ENCODE measurements at places on chromosomes 2 and 18.

DNA sequence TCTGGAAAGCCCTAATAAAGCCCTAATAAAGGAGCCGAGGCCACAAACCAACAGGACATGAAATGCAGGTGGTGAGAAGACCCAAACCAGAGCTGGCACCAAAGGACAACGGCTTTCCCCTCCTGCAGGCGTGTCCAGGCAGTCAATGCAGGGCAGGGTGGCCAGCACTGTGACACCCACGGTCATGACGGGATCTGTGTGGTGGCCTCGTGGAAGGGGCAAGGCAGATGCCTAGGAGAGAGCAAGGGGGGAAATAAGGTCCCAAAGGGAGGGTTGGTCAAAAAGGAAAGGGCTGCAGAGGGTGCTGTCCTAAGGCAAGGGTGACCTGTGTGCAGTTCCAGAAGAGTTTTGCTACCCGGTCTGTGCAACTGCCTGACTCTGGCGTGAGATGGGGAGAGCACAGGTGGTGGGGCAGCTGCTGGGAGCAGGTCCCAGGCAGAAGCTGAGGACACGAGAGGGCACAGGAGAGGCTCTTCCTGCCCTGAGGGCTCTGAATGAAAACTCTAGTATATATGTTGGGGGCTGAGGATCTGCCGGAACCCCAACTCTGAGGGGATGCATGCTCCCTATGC is 156.7 kb downstream of the TPO start:
- no peak for DNase-seq

DNA sequence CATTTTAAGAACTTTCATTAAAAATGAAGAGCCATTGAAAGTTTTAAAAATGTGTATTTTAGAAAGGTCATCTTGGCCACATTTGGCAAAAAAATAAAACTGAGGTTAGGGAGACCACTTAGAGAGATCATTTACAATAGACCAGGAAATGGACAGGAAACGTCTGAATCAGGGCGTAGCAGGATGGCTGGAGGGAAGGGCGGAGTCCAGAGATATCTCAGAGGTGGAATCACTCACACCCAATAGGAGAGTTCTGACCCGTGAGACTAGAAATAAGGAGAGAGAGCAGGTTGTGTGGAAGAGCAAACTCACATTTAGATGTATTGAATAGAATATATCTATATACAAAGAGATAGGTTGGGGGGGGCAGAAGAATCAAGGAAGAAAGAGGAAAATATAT is 373.4 kb downstream of the METTL4 start:
- DNase-seq: no peak

GRCh38 chr18:30748541-30748940 is 294.0 kb downstream of the DSC3 start:
- no peak for DNase-seq

GRCh38 chr2:136246086-136246669 is 128.2 kb upstream of the CXCR4 start:
- DNase-seq: no peak

GRCh38 chr2:60365556-60365955 is 187.9 kb downstream of the BCL11A start:
- no peak for DNase-seq

GRCh38 chr18:44626236-44626635 is 54.5 kb upstream of the SETBP1 start:
- no peak for DNase-seq

DNA sequence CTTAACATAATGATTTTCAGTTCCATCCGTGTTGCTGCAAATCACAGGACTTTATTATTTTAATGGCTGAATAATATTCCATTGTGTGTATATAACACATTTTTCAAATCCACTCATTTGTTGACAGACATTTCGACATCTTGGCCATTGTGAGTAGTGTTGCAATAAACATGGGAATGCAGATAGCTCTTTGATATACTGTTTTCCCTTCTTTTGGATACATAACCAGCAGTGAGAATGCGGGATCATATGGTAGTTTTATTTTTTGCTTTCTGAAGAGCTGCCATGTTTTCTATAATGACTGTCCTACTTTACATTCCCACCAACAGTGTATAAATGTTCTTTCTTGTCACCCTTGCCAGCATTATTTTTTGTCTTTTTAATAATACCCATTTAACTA is 420.3 kb upstream of the CHAC2 start:
- DNase-seq: no peak

DNA sequence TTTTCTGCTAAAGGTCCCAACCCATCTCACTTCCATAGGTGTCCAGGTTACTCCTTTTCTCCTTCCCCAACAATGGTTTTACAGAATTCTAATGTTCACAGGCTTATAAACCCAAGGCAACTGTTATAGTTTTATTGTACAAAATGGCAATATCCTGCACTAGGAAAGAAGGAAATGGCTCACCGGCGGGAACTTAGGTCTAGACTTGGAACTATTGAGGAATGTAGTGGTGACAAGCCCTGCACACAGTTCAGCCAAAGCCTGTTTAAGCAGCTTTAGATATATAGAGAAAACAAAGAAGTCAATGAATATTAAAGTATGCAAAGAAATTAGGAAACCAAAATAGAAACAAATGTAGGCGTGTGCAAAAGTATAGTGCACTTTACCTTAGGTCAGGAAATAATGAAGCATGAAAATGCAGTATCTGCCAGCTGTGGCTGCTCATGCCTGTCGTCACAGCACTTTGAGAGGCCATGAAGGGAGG is 22.7 kb upstream of the KCNG3 start:
- DNase-seq: no peak

DNA sequence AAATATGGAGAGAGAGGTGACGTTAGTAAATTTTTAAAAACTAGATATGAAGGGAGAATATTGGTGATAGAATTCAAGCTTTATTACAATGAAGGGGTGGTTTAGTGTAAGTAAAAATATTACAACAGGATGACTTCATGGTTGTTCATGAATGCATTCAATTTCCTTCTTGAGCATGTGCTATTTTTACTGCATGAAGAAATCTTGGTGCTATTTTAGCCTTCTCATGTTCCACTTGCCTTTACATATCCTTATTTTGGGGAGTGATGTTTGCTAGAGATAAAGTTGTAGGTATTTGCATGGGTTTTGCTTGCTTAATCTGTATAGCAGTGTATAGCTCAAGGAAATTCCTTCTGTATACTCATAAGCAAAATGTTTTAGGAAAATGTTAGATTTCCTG is 195.0 kb upstream of the MMADHC start:
- no peak for DNase-seq

- DNase-seq: no peak
Observed at GRCh38 chr2:37276291-37276690, 44.8 kb downstream of the NDUFAF7 start.

- DNase-seq: no peak
Observed at GRCh38 chr2:236632295-236633218, 62.9 kb downstream of the ACKR3 start.

GRCh38 chr2:236178890-236179235 is 10.7 kb upstream of the GBX2 start:
- no peak for DNase-seq

GRCh38 chr2:197216361-197216979 is 94.1 kb downstream of the ANKRD44 start:
- DNase-seq: peak; percentile 36

DNA sequence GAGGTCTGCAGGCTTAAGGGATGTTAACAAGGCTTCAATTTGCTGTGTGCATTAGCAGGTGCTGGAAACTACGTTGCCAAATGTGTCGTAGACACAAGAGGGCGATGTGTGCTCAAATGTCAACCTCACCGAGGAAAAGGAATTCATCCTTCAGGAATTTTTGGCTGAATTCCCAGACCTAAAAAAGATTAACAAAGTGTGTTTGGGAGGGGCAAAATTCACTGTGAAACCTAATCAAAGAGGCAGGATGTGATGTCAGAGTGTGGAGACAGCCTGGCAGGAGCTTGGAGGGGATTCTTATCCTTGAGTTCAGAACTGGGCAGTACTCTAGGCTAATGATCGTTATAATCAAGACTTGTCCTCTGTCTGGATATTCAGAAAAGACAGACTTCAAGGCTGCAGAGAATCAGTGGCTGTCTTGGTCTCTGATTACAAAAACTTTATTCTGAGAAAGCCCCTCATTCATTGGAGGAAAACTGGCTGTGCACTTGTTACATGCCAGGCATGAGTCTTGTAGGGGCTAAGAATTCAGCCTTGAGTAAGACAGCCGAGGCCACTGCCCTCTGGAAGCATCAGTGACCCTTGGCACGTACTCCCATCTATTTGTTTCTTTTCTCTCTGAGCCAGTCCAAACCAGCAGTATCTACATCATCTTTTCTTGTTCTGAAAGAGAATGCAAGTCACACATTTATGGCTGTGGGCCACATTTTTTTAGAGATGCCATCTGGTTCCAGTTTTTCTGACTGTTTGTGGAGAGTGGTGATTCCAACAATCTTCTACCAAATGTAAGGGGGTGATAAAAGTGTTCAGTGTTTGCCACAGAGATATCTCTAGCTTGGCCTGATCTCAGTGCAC is 18.7 kb upstream of the SCYGR1 start:
- DNase-seq: peak; percentile 30

GRCh38 chr18:13703899-13704298 is 22.5 kb downstream of the FAM210A start:
- DNase-seq: no peak

- no peak for DNase-seq
Observed at GRCh38 chr2:236604575-236605344, 35.1 kb downstream of the ACKR3 start.

GRCh38 chr18:11981543-11982366 is 448 bp downstream of the IMPA2 start:
- DNase-seq: peak; percentile 49

- no peak for DNase-seq
Observed at GRCh38 chr18:3530807-3531206, 80.8 kb downstream of the TGIF1 start.

DNA sequence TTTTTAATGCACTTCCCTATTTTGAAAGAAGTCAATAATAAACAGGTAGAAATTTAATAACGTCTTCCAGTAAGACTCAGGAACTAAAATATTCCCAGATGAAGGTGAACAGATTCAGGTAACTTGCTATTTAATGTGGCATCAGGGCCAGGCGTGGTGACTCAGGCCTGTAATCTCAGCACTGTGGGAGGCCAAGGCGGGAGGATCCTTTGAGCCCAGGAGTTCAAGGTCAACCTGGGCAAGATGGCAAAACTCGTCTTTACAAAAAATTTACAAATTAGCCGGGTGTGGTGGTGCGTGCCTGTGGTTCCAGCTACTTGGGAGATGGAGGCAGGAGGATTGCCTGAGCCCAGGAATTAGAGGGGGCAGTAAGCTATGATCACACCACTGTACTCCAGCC is 81.8 kb downstream of the NXPH2 start:
- DNase-seq: no peak
